ENCODE measurements at places on chromosomes 4 and X. TPM values are rescaled to one million over a fixed set of nuclear protein-coding genes. Genes with fewer than 3 reads are reported as not detected.

DNA sequence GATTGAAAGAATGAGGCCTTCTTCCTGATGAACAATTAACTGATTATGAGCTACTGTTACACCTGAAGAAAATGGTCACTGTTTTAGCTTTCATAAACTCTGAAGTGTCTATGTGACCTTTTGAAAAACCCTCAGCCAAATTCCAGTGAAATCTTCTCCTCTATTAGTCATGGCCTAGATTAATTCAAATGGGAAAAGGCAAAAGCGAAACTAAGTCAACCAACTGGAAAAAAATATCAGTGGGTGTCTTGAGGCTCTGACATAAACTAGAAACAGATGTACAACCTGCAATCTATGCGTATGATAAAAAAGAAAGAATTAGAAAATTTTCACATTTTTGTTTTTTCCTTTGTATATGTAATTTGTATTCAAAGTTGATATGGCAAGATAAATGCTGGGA lies 169.4 kb upstream of the BANK1 start:
- no peak for DNase-seq

TIGD4 gene
- 0.11 TPM for total RNA-seq

LRP2BP gene
- total RNA-seq: 0.37 TPM

GC gene
- 3,486 TPM for total RNA-seq

MID2 gene
- total RNA-seq: 13.8 TPM

ZC4H2 gene
- 6.2 TPM for total RNA-seq

All from right lobe of liver (tissue), 6 donors.